ENCODE measurements at places on chromosomes 6 and 20.

- no peak for DNase-seq
Measured at GRCh38 chr6:84576029-84576428, 188.4 kb downstream of the TBX18 start.

GRCh38 chr6:137224799-137225198 is 5.6 kb upstream of the IFNGR1 start:
- no peak for DNase-seq

DNA sequence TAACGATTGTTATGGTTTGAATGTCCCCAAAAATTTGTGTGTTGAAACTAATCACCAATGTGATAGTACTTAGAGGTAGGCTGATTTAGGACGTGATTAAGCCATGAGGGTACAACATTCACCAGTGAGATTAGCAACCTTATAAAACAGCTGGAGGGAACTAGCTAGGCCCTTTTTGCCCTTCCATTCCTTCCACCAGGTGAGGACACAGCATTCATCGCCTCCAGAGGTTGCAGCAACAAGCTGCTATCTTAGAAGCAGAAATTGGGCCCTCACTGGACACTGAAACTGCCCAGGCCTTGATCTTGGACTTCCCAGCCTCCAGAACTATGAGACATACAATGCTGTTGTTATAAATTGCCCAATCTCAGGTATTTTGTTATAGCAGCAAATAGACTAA is 340.7 kb upstream of the JARID2 start:
- DNase-seq: no peak

GRCh38 chr20:43899274-43900120 is 15.2 kb upstream of the TOX2 start:
- no peak for DNase-seq

DNA sequence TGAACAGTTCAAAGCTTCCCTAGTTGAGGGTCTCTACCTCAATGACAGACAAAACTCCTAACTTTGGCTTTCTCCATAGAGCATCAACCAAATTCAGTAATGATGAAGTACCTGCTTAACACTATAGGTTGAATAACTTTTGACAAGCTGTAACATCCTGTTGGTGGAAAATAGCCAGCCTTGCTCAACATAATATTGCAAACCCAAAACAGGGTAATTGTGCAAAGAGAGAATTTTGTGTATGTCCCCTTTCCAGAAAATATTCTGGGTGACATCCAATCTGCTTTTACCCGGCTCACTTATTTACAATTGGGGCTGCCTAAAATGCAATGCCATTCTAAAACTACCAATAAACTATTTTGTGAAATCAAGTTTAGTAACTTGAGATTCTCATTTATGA is 72.8 kb downstream of the ATXN1 start:
- no peak for DNase-seq

DNA sequence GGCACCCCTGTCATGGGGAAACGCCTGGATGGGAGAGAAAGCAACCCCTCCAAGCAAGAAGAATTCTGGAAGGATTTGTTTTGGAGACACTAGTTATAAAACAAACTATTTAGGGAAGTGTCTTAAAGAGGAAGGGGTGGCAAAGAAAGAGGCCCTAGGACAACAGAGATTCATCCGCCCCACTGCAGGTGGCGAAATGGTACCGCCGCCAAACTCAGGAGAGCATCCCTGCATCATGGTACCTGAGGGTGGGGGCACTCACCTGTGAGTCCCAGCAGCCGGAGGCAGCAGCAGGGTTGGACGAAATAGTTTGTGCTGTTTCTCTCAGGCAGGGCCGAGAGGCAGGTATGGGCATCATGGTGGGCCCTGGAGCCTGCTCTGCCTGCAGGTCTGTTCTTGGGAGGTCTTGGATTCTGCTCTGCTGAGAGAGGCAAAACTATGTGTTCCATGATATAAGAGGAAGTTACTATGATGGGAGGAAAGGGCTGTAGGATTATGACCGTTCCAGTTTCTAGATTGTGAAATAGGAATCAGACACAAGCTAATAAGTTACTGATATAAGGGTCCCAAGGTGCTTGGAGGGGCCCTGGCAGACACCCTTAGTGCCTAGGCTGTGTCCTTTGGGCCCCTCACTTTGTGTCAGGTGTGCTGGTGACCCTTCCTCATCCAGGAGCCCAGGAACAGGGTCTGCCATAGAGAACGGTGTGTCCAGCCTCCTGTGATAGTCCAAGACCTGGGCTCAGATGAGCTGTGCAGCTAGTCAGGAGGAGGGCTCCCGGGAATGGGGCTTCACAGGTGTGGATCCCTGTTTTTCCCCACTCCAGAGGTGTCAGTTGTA is 20.4 kb downstream of the SIRPD start:
- DNase-seq: no peak

- no peak for DNase-seq
Measured at GRCh38 chr6:125477156-125477555, 175.4 kb upstream of the HDDC2 start.

DNA sequence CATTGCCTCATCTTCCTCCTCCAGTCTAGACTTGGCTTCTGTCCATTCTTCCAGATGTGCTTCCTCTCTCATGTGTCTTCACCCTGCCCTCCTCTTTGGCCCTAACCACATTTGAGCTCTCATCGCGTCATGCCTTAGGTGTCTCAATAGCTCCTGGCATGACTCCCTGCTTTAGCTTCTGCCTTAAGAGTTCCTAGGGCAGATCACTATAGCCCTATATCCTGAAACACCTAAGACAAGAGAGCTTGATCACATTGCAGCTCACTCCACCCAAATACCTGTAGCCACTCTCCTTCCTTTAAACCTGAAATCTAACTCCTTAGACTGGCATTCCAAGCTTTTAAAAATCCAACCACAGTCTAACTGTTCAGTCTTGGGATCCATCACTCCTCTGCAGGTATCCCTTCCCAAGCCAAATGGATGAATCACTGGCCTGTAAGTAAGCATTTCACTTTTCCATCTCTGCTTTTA is 69.0 kb upstream of the STXBP5 start:
- DNase-seq: no peak

- DNase-seq: no peak
Measured at GRCh38 chr6:138988469-138988834, 399 bp upstream of the REPS1 start.

All from Caki2 (cell line).